ENCODE measurements at places on chromosomes 6 and 20.
A peak's percentile ranks its signal among the peaks of the same experiment; 100 is the strongest.

DNA sequence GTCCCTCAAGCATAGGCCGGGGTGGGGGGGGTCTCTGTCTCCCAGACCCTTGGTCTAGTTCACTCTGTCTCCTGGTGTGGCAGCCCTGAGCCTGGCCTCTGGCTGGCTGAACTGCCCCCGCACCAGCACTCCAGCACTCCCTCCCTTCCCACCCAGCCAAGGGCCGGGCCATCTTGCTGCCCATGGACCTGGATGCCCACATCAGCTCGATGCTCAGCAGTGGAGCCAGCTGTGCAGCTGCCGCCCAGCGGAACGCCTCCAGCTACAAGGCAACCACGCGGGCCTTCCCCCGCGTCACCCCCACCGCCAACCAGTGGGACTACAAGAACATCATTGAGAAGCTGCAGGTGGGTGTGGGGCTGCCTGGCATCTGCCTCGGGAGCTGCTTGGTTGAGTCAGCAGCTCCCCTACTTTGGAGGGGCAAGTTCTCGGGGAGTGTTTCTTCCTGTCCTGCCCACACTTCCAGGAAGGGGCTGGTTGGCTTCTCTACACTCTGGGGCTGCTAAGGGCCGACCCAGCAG is 28.4 kb downstream of the UQCC2 start:
- peak; percentile 74 for DNase-seq

DNA sequence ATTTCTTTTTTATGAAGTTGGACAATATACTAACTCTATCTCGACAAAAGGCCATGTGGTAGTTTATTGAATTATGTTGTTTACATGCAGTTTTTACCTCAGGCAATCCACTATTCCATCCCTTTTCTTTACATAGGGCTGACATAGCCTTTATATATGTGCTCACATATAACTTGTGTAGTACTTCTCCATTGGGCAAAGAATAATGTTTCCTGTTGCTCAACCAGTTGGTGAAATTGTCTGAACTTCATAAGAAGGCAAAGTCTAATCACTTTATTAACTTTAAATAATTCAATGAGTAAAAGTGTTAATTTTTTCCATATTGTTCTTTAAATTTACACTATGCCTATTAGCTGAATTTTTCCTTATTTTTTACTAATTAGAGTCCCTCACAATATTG is 1272.1 kb downstream of the EPHA7 start:
- DNase-seq: no peak

DNA sequence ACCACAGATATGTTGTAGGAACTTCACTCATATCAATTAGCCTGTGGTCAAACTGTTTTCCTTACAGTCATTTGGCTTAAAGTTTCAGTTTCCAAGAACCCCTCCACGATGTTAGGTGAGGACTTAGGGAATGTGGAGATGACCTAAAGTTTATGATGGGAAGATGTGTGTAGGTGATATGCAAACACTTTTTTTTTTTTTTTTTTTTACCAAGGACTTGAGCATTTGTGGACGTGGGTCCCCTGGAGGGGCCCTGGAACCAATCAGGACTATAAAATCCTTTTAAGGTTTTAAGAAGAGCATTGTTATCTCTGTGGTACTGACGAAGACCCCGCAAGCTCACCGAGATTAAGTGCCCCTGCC is 478 bp upstream of the MTHFD1L start:
- no peak for DNase-seq

GRCh38 chr20:58021481-58021880 is 207.0 kb downstream of the ANKRD60 start:
- DNase-seq: no peak

- no peak for DNase-seq
These were observed 670.9 kb downstream of the HTR1B start for GRCh38 chr6:76792394-76792793.

GRCh38 chr6:143647732-143648131 is 30.0 kb upstream of the PHACTR2 start:
- no peak for DNase-seq

DNA sequence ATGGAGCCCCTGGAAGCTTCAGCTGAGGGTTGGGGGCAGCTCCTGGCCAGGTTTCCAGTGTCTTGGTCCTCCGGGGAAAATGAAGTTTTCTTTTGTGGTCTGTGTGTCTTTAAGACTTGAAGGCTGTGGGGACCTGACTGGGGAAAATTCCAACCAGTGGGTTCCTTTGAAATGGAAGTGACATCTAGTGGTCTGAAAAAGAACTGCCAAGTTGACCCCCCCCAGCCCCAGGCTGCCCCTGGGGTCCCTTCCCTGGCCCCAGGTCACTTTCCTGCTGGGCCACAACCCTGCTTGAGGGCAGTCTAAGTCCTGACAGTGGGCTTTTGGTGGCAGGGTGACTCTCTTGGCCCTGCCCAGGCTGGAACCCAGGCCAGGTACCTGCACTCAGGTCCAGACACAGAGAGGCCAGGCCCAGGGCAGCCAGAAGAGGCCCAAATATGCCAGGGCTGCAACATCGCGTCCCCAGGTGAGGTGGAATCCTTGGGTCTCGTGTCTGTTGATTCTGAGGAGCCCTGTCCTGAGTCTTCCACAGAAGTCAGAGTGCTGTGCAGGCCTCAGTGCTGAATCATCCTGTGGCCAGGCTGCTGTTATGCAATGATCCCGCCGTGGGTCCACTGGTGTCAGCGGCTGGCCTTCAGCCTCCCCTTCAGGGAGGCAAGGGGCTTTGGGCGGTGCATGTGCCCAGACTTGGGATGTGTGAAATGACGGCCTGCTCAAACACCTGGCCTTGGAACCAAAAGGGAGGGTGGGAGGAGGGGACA is 68.4 kb downstream of the VEGFA start:
- no peak for DNase-seq

DNA sequence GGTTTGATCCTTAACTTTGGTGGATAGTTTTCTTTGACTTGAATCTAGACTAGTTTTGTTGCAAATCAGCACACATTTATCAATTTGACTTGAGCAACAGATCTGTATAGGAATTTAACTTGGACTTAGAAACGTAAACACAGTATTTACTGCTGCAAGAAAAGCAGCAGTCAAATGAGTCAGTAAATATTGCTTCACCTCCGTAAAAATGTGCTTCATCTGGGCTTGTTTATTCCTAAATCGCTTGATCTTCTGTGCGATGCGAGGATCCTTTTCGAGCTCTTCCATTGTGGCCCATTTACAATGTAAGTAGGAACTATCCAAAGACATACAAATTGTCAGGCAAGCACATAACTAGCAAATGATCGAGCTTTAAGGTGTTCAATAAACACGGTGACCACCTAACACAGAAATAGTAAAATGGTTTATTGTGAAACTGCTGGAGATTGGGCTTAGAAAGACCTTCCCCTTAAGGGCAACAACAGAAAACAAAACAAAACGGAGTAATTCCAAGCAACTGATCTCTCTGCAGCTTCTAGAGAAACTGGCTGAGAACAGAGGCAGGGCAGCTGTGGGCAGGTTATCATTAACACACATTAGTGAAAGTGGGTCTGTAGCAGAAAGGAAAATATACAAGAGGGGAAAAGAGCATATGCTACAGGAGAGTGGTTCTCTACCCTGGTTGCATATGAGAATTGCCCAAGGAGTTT is 120.8 kb downstream of the CHD6 start:
- no peak for DNase-seq

DNA sequence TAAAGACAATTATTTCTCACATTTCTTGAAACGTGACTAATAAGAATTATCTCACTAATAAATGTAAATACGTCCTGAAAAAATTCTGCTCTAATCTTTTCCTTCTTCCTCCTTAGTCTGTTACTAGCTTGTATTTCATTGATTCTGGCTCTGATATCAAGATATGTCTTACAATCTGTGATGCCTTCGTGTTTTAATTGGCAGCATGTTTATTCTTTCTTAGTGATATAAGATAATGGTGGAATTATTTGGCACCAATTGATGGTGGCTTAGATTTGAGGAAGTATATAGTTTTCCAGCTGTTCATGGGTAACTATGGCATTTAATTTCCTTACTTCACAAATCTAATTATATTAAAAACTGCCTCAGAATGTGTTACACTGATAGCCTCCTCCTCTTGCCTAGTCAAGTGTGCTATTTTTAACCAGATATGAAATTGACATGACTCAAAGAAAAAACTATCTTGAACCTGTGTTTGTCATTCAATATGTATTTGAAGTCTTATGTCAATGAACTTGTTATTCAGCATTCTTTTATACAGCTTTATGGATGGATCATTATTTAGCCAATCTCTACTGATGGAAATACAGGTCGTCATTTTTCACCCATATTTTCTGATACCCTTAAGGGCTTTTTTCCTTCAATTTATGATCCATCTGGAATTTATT is 5.3 kb downstream of the CCNC start:
- no peak for DNase-seq

GRCh38 chr6:12033770-12034169 is 21.7 kb downstream of the HIVEP1 start:
- no peak for DNase-seq

GRCh38 chr6:170025935-170026750 is 264.7 kb downstream of the DLL1 start:
- DNase-seq: no peak

GRCh38 chr6:54419885-54420284 is 111.6 kb downstream of the TINAG start:
- no peak for DNase-seq

DNA sequence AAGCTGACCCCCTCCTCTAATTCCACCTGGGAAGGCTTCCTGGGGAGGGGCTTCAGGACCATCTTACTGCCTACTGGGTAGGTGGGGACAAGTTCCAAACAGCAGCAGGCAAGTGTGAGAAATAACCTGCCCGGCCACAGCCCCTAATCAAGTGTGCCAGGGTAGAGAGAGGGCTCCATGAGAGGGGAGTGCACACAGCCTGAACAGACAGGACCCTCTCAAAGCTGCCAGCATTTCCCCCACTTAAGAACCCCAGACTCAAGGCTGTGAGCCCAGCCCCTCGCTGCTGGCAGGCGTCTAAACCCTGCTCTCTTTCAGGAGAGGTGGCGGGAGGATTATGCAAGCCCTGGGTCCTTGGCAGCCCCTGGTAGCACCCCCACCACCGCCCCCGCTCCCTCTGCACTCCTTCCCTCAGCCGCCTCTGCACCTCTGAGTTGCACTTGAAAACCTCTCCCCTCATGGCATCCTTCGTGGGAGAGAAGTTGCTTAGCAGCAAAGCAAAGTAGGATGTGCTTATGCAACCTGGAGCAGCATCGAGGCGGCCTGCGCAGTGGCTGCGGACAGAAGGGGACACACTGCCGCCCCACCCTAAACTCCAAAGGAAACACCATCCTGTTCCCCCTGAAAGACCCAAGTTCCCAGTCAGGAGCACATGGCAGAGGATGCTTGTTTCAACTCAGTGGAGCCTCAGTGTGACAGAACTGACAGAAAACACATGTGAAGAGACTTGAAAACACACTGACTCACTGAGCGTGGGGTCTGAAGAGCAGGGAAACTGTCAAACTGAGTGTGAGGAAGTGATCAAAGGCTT is 10.5 kb downstream of the DDRGK1 start:
- no peak for DNase-seq

DNA sequence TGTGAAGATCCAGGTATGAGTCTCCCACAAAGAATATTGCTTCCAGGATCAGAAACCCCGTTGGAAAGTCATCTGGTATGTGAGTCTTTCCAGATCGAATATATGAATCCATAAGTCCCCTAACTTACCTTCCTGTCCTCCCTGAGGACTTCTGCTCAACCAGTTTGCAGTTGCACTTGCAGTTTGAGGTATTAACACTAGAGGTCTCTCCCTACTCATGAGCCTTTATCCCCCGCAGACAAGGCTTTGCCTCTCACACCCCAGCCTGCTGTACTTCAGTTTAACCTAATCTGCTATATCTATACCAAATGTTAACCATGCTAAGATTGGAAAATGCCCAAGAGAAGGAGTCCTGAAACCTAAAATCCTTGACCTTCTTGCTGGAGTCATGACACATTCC is 135.3 kb upstream of the DEFB112 start:
- DNase-seq: no peak

DNA sequence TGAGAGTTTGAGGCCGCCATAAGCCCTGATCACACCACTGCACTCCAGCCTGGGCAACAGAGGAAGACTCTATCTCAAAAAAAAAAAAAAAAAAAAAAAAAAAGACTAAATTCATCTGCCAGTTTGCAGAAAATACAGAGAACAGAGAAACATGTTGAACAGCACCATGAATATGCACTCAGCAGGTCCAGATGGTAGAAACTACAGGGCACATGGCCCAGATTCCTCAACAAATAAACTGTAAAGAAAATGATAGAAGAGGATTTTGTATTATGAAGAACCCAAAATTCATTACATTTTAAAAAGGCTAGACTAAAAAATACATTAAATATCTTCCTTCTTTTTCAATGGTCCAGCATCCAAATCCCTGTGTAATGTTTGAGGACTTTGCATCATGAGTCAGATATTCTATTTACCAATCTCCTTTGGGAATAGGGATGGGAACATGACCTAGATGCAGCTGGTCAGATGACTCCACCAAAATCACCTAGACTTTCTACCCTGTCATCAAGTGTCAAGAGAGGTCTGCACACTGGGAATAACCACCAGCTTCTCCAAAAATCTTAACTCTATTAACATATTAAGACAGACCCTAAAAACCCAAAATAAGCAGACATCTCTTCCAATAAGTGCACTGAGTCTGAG is 189.1 kb upstream of the TCF21 start:
- DNase-seq: no peak

DNA sequence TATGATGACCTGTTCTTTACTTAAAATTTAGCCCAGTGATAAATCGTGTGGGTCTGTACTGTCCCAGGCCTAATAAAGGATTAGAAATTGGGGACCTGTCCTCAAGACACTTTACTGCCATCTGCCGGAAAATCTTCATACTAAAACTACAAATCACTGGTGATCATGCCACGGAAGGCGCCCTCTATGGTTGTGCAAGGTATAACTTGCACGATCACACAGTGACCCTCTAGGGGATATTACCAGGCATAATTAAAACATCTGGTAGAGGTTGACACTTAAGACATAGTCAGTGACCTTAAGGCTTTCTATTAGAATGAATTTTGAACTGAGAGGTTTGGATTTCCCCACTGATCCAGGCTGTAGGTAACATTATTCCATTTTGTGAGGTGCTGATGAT is 172.6 kb downstream of the BMP2 start:
- no peak for DNase-seq

DNA sequence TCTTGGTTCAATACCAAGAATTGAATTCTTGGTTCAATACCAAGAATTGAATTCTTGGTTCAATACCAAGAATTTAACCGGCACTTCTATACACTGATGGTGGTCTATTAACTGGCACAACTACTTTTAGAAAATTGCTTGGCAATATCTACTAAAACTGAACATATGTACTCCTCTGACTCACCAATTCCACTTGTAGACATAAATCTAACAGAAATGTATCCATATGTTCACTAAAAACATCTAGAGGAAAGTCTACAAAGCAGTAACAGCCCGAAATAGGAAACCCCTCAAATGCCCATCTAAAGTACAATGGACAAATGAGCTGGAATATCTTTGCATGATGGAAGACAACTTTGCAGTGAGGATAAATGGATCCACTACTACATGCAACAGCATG is 71.9 kb downstream of the KIF16B start:
- DNase-seq: no peak

GRCh38 chr20:11502671-11503070 is 415.0 kb upstream of the BTBD3 start:
- no peak for DNase-seq

- DNase-seq: no peak
These were observed 82.5 kb upstream of the MRPS10 start for GRCh38 chr6:42300185-42300584.

GRCh38 chr6:89826029-89826528 is 3.6 kb upstream of the CASP8AP2 start:
- no peak for DNase-seq

- no peak for DNase-seq
These were observed 1357.3 kb upstream of the EYS start for GRCh38 chr6:67064323-67064722.

GRCh38 chr6:75934643-75935472 is 137.6 kb downstream of the IMPG1 start:
- DNase-seq: no peak

GRCh38 chr6:116971959-116972358 is 94.9 kb downstream of the RFX6 start:
- DNase-seq: no peak
